ENCODE measurements at places on chromosomes 11 and 22. TPM values are rescaled to one million over a fixed set of nuclear protein-coding genes. Genes with fewer than 3 reads are reported as not detected.

DNA sequence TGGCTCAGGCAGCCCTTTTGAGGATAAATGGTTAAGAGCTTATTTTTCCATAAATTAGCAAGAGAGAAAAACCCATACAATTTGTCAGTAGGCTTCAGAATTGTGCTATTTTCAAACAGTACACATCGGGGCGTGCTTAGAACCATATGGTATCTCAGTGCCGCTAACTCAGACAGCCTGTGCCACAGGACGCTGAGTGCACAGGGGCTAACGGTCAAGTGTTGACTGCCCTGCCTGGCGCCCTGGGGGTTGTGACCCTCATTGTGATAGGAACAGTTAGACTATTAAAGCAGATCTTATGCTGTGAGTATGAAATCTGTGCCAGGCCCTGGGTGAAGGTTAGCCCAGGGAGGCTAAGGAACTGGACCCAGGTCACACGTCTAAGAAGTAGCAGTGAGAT lies 1519.7 kb downstream of the BRD1 start:
- no peak for DNase-seq

Gene MAPK8IP2
- 0.74 TPM for total RNA-seq

Gene MRPL23
- 224 TPM for total RNA-seq

Gene UQCC3
- 12.6 TPM for total RNA-seq

Gene BAIAP2L2
- total RNA-seq, result not detected

DNA sequence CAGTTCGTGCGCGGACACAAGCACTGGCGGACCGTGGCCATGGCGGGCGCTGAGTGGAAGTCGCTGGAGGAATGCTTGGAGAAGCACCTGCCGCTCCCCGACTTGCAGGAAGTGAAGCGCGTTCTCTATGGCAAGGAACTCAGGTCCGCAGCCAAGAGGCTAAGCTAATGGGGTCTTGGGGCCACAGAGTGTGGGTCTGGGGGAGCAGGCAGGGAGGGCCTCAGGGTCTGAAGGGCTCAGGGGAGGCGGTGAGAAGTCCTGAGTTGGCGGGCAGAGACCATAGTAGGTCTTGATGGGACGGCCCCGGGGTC lies 188 bp downstream of the UPB1 start:
- no peak for DNase-seq

DNA sequence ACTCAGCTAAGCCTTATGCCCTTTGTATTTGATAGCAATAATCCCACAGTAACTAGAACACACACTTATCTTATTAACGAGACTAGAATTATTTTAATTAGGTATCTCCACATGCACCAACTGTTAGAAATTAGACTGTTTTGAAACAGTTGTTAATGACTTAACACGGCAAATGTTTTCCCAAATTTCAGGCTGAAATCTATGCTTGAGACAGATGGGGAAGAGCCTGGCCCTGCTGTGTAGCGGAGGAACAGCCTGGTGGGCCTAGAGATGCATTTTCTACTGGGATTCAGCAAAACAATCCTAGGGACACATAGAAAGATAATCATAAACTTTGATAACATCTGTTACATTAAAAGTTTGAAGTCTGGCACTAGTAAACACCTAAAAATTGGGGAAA lies 273.4 kb downstream of the TTC28 start:
- DNase-seq, result no peak

Gene SHANK3
- 0.30 TPM for total RNA-seq

- peak; percentile 91 for DNase-seq
These were observed 24.7 kb upstream of the BAIAP2L2 start for GRCh38 chr22:38135133-38135706.

- no peak for DNase-seq
These were observed 39.8 kb downstream of the OR6Q1 start for GRCh38 chr11:58070585-58070984.

DNA sequence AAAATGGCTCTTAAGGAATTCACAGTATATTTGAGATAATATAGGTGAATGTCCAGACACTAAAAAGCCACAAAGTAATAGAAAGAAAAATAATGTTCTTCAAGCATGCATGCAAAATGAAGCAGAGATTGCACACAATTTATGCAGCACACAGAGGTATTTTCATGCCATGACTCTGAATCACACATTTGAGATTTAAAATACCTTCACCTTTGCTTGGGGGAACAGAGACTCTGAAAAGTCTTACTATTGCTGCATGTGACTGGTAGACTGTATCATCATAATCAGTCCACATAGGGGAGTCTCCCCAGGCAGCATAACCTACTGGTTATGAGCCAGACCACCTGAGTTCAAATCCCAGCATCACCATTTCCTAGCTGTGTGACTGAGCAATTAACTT lies 96.2 kb downstream of the RCN1 start:
- no peak for DNase-seq

- DNase-seq, result no peak
These were observed 9.4 kb downstream of the DPP3 start for GRCh38 chr11:66489636-66490035.

DNA sequence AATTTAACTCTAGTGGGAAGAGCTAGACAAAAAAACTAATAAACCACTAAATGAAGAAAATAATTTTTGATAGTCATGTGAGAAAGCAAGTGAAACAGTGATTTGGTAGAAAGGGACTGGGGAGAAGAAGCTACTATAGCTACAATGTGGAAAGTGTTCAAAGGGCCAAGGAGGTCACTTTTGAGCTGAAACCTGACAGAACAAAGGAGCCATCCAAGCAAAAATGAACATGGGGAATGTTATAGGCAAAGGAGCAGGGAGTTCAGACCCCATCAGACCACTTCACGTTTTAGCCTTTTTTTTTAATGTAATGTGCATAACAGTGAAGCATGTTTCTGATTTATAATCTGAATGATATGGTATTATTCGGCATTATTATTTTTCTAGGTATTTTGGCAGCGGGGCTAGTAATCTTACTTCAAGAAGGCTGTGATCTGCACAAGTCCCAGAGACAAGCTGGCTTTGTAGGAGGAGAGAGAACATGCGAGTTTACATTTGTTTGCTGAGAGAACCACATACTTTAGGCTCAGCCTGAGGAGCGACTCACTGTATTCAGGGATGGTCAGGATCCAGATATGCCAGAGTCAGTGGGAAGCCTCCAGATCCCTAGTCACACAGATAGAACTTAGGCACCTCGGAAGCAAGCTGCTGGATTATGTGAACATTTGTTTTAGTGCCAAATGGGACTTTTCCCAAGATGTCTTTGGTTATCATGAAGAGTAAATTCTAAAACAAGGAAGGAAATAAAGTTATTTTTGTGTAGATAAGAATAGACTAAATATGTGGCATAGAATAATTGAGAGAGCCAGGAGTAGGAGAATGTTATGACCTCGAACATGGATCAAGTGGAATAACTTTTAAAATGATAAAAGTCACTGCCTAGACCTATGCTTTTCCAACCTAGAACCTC lies 118.6 kb downstream of the TRIM44 start:
- DNase-seq, result peak; percentile 51

DNA sequence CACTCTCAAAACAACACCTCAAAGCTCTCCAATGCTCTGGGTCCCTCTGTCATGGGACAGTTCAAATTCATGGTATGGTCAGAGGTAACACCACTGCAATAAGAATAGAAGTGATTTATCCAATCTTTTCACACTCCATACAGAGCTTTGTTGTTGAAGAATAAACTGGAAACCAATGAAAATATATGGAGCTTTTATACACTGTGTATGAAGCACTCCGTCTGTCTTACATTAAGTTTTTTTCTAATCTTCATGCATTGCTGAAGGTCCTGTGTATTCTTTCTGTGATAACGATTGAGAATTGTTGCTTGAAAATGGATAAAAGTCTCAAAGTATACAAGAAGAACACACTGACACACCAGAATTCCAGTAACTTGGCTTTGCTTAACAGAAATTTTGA lies 603.7 kb upstream of the LUZP2 start:
- DNase-seq, result no peak

DNA sequence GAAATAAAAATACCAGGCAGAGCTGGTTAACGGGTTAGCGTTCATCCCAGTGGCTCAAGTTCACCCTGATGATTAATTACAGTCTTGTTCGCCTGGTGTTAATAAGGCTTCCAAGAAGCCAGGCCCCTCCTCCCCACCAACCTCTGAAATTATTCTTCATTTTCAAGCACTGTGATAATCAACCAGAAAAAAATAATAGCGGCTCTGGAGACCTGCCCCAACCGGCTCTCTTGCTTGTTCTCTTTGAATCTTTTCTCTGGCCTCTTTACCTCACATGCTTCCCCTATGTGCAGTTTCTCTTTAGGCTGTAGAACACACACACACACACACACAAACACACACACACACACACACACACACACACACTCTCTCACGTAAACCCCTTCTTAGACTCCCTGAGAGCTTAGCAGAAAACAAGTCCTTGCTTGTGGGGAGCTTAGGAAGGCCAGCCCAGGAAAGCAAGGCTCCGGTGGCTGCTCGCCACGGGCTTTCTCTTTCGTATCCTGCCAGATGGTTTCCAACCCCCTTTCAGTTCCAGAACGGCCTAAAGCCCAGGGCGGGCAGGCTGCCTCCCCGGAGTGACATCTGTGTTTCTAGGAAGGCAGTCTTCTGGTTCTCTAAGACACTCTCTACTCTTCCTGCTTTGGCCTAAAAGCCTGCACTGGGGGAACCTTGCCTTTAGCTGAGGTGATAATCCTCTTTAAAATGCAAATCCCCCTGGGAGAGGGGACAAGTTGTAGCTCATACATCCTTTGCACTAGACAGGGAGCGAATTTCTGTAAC lies 106.4 kb upstream of the SESN3 start:
- DNase-seq, result peak; percentile 3

Gene FAM83F
- not detected for total RNA-seq

DNA sequence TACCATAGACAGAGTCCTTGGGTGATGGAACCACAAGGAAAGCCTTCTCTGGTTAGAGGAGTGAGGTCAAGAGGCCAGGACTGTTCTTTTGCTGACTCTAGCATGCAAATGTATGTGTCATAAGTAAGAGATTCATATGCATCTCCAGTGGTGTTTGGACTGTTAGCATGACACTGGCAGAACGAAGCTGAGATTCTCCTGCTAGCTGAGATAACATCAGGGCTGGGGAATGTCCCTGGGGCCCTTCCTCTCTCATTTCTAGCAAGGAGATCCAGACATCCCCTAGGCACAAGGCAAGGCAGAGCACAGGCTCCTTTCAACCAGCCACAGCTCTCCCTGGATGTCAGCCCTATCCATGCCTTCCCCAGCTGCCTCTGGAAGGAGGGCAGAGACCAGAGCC lies 711.3 kb downstream of the OPCML start:
- DNase-seq, result peak; percentile 49

GRCh38 chr11:114398303-114398920 lies 1.9 kb downstream of the C11orf71 start:
- DNase-seq, result no peak

Gene SESN3
- 0.52 TPM for total RNA-seq

Gene BRSK2
- total RNA-seq, result not detected

Gene OR2AG1
- total RNA-seq, result not detected

DNA sequence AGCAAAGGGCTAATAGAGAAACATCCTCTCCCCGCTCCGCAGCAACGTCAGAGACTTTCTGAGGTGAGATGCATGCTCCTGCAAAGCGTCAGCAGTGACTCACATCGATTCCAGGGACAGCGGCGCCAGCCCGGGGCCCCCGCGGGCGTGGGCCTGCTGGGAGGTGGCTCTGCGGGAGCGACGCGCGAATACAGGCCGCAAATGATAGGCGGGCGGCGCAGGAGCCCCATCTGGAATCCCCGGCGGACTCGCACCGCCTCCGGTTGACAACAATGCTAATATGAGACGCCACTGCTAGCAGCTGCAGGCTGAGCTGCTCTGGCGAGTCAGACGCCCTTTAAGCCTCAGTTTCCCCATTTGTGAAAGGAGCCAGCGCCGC lies 557 bp downstream of the RANGAP1 start:
- peak; percentile 93 for DNase-seq

GRCh38 chr11:126339863-126340434 lies 15.5 kb upstream of the ST3GAL4 start:
- DNase-seq, result peak; percentile 87

DNA sequence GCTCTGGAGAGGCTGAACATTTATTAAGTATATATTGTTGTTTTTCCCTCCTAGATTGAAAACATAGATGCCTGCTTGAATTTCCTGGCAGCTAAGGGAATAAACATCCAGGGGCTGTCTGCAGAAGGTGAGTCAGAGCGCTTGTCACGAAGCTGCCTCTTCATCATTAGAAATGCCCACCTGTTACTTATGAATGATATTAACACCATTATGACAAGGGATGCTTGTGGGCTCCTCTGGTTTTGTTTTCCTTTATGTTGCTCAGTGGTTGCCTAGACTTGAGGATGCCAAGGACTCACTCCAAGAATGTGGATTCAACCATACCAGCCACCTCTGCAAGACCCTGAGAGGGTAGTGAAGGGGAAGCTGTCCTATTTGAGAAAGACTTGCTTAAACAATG lies 156.2 kb downstream of the NAV2 start:
- DNase-seq, result peak; percentile 31

Gene HMOX1
- 14.9 TPM for total RNA-seq

- DNase-seq, result peak; percentile 17
These were observed 16.6 kb upstream of the APOL3 start for GRCh38 chr22:36177160-36177559.

DNA sequence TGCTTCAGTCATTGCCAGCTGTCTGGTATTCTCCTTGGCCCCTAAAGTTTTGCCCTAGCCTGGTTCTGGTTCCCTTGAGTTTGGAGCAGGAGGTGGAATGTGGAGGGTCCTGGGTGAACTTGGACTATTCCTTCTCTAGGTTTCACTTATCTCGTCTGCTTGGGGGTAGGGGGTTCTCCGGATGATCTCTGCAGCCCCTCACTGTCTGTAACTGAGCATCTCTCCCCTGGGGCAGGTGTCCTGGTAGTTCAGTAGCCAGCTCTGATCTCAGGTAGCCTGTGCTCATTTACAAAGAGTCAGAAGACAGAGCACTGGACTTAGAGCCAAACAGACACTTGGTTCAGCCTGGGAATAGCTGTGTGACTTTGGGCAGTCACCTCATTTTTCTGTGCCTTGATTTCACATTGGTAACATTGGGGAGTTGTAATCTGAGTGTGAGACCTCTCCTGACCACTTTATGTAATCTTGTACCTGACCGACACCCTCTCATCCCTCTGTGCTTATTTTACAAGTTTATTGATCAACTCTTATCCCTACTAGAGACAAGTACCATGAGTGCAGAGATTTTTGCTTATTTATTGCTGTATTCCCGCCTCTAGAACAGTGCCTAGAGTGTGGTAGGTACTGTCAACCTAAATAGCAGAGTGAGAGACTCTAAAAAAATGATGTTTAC lies 804 bp downstream of the CCDC134 start:
- no peak for DNase-seq

- DNase-seq, result no peak
These were observed 393 bp downstream of the RELA start for GRCh38 chr11:65662247-65662798.

Gene SYT12
- total RNA-seq, result 0.81 TPM

DNA sequence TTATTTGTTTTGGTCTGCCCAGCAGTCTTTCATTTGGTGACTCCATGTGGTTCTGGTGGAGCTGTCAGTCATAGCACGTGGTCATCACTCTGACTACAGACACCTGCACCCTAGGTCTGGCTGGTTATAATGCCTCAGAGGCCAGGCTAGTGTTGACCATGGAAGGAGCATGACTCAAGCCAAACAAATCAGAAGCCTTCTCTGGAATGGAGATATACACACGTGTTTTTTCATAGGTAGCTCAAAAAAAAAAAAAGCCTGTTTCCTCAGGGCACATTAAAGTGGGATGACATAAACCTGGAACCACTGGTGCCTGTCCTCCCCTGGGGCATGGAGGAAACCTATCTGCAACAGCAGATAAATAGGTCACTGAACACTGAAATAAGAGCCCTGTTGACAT lies 8.1 kb upstream of the PLAAT3 start:
- DNase-seq, result peak; percentile 73

Gene MRGPRX4
- not detected for total RNA-seq
